Activated naive CD8-positive, alpha-beta T cell treated with anti-CD3 and anti-CD28 coated beads, Interleukin-2, amount 10 ng/mL, durations not matched to agents 7 days and 5 days (primary cell): ENCODE measurements at places on chromosomes 2 and 18.

DNA sequence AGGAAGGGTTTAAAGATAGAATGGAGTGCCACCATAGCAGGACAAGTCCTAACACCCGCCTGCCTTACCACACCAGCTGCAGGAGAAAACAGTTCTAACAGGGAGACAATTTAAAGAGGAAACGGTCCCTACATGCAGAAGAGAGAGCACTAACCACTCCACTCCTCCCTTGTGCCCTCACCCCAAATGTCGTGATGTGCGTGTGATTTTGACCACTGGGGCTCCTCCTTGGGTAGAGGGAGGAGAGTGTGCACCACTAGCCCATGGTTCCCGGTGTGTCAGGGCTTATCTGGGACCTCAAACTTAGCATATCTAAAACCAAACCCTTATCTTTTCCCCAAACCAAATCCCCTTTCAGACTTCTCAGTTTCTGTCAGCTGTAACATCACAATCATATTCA lies 105.5 kb upstream of the CCDC68 start:
- no peak for DNase-seq

GRCh38 chr2:49288902-49289700 lies 134.8 kb upstream of the FSHR start:
- DNase-seq, result no peak

- peak; percentile 100 for DNase-seq
These were observed 10.5 kb downstream of the OSR1 start for GRCh38 chr2:19347619-19348562.

- no peak for DNase-seq
These were observed 261.6 kb upstream of the MMADHC start for GRCh38 chr2:149849136-149849535.

DNA sequence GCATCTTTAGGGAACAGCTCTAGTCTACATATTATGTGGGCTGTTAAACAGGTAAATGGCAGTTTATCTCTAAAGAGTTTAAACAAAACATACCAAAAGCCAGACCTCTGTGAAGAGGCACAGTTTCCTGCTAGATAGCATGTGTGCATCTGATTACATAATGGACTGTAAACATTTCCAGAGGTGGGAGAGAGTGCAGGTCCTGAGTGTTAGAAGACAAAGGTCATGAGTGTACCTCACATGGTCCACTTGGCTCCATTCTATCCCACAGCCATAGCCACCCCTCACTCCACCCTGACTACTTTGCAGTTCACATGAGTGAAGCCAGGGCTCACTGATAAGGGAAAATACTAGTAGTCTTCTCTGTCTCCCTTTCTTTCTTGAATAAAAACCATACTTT lies 233.4 kb downstream of the MTX2 start:
- no peak for DNase-seq

- no peak for DNase-seq
These were observed 107.4 kb upstream of the CREB1 start for GRCh38 chr2:207422380-207422779.

DNA sequence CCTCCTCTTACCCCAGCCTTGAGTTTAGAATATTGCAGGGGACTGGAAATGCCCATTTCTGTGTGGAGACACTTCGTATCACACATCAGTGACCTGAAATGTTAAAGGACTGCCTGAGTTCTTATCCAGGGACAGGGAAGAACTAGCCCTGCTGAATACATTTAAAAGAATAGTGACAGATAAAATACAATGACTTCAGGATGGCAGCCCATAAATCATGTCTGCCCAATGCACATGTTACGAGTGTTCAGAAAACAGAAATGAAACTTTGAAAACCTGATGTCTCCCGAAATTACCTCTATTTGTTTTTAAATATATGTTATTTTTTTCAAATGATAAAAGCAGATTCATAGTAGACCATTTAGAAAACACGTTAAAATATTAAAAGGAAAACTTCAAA lies 22.3 kb upstream of the RAB12 start:
- DNase-seq, result no peak

DNA sequence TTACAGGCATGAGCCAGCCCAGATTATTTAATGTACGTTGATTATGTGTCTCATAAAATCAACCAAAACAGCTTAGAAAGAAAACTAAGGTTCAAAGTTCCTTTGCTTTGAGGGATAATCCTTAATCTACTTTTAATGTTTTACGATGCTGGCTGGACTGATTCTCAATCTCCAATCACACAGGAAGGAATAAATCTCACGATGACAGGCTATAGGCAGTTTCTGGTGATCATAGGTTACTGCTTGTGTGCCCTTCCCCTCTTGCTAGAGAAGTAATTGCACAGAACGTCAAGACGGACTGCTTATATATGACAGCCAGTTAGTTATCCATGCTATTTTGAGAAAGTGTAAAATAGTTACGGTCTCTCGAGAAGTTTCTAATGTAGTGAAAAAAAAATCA lies 43.1 kb downstream of the C2orf74 start:
- DNase-seq, result no peak
